Large intestine (tissue), 12 donors: ENCODE measurements at places on chromosomes 2 and 18.

GRCh38 chr2:161943011-161943410 lies 131.0 kb downstream of the DPP4 start:
- no peaks in the 10 kb centered on the region for H3K4me1 ChIP-seq
- peaks cover 4% of the 10 kb centered on the region for H3K27me3 ChIP-seq
- DNase-seq: no peak
- H3K4me3 ChIP-seq: no peak overlapping the region
- no peak overlapping the region for H3K27ac ChIP-seq

- no peak overlapping the region for H3K27ac ChIP-seq
- H3K27me3 ChIP-seq: no peaks in the 10 kb centered on the region
- DNase-seq: no peak
- H3K4me1 ChIP-seq: no peaks in the 10 kb centered on the region
- H3K4me3 ChIP-seq: no peak overlapping the region
- H3K36me3 ChIP-seq: no peaks in the 10 kb centered on the region
Measured at GRCh38 chr18:69035756-69036155, 237.9 kb downstream of the CCDC102B start.

DNA sequence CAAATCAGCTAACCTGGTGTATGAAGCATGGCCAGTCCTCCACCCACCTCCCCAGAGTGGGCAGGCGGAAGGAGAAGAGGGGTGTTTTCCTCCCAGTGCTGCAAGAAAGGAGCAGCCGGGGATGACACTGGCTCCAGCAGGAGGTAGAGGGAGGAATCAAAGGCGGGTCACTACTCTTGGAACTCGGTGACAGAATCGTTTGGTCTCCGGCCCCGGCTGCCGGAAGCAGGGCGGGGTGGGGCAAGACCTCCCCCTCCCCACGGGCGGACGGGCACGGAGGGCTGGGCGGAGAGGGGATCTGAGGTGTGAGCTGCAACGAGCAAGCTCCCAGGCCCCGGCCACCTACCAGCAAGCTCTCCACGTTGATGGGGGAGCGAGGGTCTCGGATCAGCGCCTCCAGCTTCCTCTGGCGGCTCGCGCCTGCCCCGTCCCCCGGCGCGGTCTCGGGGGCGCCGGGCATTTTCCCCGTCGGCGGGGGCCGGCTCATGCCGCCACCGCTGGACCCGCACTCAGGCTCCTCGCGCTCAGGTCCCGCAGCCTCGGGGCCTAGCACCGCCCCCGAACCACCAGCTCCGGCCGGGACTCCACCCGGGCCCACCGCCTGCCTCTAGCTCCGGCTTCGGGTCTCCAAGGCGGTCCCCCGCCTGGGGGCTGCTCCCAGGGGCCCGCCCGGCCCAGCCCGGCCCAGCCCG lies 640 bp downstream of the ROCK2 start:
- H3K27ac ChIP-seq: peak overlapping the region; percentile 83
- H3K4me1 ChIP-seq: peaks cover 20% of the 10 kb centered on the region
- no peaks in the 10 kb centered on the region for H3K27me3 ChIP-seq
- DNase-seq: peak; percentile 75

DNA sequence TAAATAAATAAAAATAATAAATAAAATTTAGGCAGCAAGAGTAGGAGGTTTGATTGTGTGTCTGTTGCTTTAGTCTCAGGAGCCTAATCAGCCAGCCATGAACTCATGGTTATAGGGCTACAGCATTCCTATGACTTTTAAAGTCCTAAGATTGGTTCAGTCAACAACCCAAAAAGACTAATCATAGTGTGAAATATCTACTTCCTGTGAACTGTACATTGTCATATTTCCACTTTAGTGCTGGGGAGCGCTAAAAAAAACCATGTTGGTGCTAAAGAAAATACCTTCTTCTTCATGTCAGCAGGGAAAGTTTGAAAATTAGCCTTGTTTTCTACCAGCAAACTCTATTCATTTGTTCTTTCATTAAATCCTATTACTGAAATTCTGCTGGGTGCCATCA lies 521.6 kb downstream of the RNF144A start:
- no peak for DNase-seq
- H3K36me3 ChIP-seq: no peaks in the 10 kb centered on the region
- H3K27me3 ChIP-seq: peaks cover 3% of the 10 kb centered on the region
- no peaks in the 10 kb centered on the region for H3K4me1 ChIP-seq

GRCh38 chr18:42025974-42026625 lies 71.1 kb downstream of the PIK3C3 start:
- no peak for DNase-seq
- H3K36me3 ChIP-seq: peaks cover 22% of the 10 kb centered on the region
- H3K27me3 ChIP-seq: no peaks in the 10 kb centered on the region
- H3K4me3 ChIP-seq: no peak overlapping the region

DNA sequence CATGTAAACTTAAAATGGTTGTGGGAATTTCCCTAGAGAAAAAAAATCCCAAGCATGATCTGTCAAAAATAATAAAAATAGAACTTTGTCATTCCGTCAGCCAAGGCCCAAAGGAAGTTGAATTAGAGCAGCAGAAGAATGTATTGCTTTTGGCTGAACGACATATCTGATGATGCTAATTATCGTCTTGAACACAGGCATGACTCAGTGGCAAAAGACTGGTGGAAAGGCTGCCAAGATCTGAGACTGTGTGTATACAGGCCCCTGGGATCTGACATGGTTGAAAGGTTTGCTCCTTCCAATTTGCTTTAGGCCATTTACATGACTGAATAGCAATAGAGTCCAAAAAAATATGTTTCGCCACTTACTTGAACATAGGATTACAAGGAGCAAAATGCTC lies 1057.1 kb upstream of the CRIM1 start:
- no peaks in the 10 kb centered on the region for H3K4me1 ChIP-seq
- no peak overlapping the region for H3K4me3 ChIP-seq
- no peaks in the 10 kb centered on the region for H3K36me3 ChIP-seq
- H3K27ac ChIP-seq: no peak overlapping the region
- DNase-seq: no peak

- DNase-seq: no peak
- no peaks in the 10 kb centered on the region for H3K4me1 ChIP-seq
- no peaks in the 10 kb centered on the region for H3K36me3 ChIP-seq
- H3K27ac ChIP-seq: no peak overlapping the region
- H3K27me3 ChIP-seq: no peaks in the 10 kb centered on the region
Measured at GRCh38 chr2:106833256-106833655, 52.7 kb downstream of the ST6GAL2 start.

GRCh38 chr2:143615562-143615961 lies 486.3 kb downstream of the ARHGAP15 start:
- no peak for DNase-seq
- no peaks in the 10 kb centered on the region for H3K4me1 ChIP-seq
- no peaks in the 10 kb centered on the region for H3K36me3 ChIP-seq
- H3K27ac ChIP-seq: no peak overlapping the region
- H3K27me3 ChIP-seq: peaks cover 3% of the 10 kb centered on the region

DNA sequence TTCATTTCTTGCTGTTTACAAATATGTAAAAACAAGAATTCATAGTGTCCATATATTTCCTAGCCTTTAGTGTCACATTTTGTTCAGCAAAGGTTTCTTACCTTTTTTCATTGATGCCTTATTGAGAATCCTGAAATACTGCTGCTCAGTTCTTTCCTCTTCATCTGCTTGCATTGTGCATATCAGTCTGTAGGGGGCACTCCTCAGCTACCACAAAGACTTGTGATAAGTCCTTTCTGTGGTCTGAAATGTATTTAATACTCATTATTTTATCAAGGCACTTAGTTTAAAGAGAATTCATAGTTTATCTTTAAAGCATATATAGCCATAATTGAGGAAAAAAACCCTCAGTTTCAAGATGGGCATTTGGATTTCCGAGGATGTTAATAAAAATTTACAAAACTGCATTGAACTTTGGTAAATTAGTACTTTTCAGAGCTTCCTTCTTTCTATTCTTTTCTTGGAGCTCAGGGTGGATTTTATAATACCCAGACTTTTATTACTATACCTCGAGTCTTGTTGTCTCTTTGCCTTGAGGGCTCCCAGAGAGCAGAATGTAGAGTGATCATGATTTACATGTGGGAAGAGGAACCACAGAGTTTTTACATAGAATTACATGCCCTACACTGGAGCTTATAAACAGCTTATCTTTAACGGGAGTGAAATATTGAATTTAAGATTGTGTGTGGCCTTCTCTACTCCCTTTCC lies 570.1 kb downstream of the PLCL1 start:
- H3K4me3 ChIP-seq: no peak overlapping the region
- no peaks in the 10 kb centered on the region for H3K27me3 ChIP-seq
- H3K4me1 ChIP-seq: peaks cover 2% of the 10 kb centered on the region
- DNase-seq: peak; percentile 55
- H3K36me3 ChIP-seq: no peaks in the 10 kb centered on the region

GRCh38 chr2:180227461-180227860 lies 220.4 kb upstream of the CWC22 start:
- no peak overlapping the region for H3K4me3 ChIP-seq
- no peak for DNase-seq
- H3K36me3 ChIP-seq: no peaks in the 10 kb centered on the region
- no peak overlapping the region for H3K27ac ChIP-seq

GRCh38 chr2:122007126-122007525 lies 251.7 kb downstream of the TSN start:
- H3K4me3 ChIP-seq: no peak overlapping the region
- no peaks in the 10 kb centered on the region for H3K36me3 ChIP-seq

- H3K4me1 ChIP-seq: no peaks in the 10 kb centered on the region
- no peak overlapping the region for H3K4me3 ChIP-seq
- no peaks in the 10 kb centered on the region for H3K27me3 ChIP-seq
- H3K36me3 ChIP-seq: no peaks in the 10 kb centered on the region
Measured at GRCh38 chr2:191304939-191305875, 60.0 kb downstream of the MYO1B start.

DNA sequence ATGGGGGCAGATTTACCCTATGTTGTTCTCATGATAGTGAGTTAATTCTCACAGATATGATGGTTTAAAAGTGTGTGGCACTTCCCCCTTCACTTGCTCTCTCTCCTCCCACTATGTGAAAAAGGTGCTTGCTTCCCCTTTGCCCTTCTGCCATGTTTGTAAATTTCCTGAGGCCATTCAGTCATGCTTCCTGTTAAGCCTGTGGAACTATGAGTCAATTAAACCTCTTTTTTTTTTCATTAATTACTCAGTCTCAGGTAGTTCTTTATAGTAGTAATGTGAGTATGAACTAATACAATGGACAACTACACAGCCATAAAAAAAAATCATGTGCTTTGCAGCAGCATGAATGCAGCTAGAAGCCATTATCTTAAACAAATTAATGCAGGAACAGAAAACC lies 118.5 kb downstream of the CALCRL start:
- no peak for DNase-seq
- no peak overlapping the region for H3K27ac ChIP-seq
- H3K36me3 ChIP-seq: no peaks in the 10 kb centered on the region
- H3K4me1 ChIP-seq: no peaks in the 10 kb centered on the region

DNA sequence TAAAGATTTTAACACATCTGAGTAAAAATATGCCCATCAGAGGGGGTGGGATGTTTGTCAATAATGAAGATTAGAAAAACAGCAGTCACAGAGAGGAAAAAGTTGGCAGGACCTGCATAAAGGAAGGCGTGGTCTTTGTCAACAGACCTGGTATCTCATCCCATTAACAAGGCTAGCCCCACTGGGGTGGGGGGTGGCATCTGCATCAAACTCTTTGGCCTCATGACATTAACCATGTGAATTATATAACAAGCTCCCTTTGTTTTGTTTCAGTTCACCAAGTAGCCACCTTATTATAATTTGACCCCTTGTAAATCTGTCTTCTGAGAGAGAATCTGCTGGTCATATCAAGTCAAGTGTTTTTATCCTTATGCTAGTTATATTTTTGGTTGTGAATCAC lies 28.8 kb downstream of the NEMP2 start:
- H3K36me3 ChIP-seq: peaks cover 22% of the 10 kb centered on the region
- no peak for DNase-seq
- no peak overlapping the region for H3K27ac ChIP-seq
- H3K4me3 ChIP-seq: no peak overlapping the region

DNA sequence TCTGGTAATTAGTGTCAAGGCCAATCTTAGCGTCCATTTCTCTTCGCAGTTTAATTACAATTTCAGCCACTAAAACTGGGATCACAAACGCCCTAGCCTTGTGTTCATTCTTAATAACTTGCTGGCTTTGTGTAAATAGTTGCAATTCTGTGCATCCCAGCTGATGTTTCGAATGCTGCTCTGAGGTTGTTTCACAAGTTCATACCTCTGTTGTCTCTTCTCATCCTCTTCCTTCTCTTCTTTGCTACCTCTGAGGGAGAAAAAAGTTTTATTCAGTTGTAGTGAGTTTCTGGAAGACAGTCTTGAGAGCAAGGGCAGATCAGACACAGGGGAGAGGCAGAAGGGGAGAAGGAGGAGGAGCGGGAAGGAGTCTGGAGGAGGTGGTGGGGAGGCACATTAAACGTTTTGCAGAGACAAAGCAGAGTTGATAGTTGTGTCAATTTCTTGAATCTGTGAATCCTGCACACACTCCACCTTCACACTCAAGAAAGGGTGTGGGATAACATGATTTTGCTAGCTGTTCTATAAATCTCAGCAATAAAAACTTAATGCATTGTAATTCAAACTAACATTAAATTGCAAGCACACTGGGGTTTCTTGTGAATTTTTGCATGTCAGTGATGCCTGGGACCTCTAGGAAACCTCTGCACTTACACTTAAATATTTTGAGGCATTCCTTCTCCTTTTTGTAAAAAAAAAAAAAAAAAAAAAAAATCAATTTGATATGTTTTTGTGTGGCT lies 6.8 kb downstream of the MEIS1 start:
- H3K27ac ChIP-seq: peak overlapping the region; percentile 78
- DNase-seq: no peak
- peaks cover 57% of the 10 kb centered on the region for H3K36me3 ChIP-seq
- peaks cover 7% of the 10 kb centered on the region for H3K4me1 ChIP-seq

- H3K27me3 ChIP-seq: peaks cover 3% of the 10 kb centered on the region
- peak; percentile 57 for DNase-seq
- H3K4me1 ChIP-seq: no peaks in the 10 kb centered on the region
- no peak overlapping the region for H3K4me3 ChIP-seq
- H3K27ac ChIP-seq: no peak overlapping the region
Measured at GRCh38 chr2:237931205-237931721, 35.6 kb upstream of the UBE2F start.

- no peak for DNase-seq
- no peaks in the 10 kb centered on the region for H3K36me3 ChIP-seq
- H3K4me3 ChIP-seq: no peak overlapping the region
- no peaks in the 10 kb centered on the region for H3K4me1 ChIP-seq
Measured at GRCh38 chr2:8332646-8333045, 349.2 kb upstream of the ID2 start.

DNA sequence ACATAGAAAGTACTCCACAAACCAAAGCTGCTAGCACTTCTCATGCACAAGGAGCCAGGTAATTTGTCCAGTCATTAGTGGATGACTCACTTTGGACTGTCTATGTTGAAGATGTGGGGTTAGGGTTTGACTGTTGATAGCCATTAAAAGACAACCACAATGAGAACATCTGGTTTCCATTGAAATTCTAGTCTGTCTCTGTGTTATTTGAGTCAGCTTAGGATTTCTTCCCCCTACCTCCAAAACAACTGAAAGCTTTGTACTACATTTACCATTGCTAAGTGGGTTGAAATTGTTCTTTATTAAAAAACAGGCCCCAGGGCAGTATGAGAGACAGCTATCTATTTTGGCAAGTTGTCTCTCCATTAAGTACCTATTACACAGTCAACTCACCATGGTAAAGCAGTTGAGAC lies 50.2 kb upstream of the ANKRD44 start:
- H3K27me3 ChIP-seq: no peaks in the 10 kb centered on the region
- H3K4me3 ChIP-seq: no peak overlapping the region
- no peak overlapping the region for H3K27ac ChIP-seq
- no peak for DNase-seq

GRCh38 chr2:241546771-241547498 lies 11.6 kb upstream of the BOK start:
- no peak for DNase-seq
- H3K4me3 ChIP-seq: no peak overlapping the region
- no peaks in the 10 kb centered on the region for H3K36me3 ChIP-seq
